Type B pancreatic cell (in vitro differentiated cells): ENCODE measurements at places on chromosomes 3 and 15. TPM values are rescaled to one million over a fixed set of nuclear protein-coding genes. Genes with fewer than 3 reads are reported as not detected.

SPTBN5 gene
- total RNA-seq = 3.1 and 4.2 TPM in 2 replicates

DNA sequence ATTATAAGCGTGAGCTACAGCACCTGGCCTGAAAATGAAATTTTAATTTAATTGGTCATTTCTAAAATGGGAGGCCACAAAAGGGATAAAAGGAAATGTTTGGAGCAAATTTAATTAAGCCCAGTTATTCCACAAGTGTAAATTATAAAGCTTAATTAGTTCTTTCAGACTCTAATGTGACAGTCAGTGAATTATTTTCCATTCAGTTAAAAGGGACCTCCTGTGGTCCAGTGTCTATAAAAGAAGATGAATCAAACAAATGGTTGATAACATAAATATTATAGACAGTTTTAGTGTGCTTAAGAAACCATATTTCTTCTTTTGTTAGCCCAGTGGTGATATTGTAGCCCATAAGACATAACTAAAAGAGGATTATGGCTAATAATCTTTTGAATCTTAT is 66.4 kb downstream of the CNOT10 start:
- no peak for DNase-seq

GRAMD1C gene
- 7.3 TPM in 2 replicates for total RNA-seq

DNA sequence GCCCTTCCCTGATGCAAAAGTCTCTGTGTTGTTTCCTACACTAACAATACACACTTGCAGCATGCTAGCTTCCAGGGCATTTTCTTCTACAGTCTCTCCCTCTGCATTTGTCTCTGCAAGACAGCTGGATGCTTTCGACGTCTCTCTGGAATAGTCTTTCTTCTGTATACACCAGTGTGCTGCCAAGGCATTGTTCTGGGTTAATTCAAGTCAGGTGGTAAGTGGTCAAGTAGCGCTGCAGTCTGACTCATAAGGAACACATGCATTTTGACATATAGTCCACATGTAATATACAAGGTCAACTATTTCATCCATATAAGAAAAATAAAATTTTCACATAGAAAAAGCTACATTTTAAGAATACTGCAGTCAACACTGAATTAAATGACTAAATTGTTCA is 92.7 kb downstream of the MYLK start:
- no peak for DNase-seq

DNA sequence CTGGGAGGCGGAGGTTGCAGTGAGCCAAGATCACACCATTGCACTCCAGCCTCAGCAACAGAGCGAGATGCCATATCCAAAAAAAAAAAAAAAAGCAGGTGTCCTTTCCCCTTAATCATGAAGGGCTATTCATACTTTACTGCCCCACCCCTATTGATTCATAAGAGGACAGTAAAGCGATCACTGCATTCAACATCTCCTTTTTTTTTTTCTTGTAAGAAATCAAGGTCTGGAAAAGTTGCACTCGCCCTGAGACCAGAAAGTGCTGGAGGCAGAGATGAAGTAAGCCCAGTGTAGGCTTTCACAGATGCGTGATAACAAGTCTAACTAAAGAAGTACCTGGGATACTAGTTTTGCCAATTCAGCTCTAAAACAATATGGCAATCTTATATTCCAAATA is 24.2 kb downstream of the B3GNT5 start:
- no peak for DNase-seq

- DNase-seq = no peak
Observed at GRCh38 chr15:56699743-56700142, 33.6 kb downstream of the ZNF280D start.

SPINK8 gene
- 1.5 TPM in 1 of 2 replicates, not detected in the other for total RNA-seq

- DNase-seq = no peak
Observed at GRCh38 chr3:114333180-114333922, 39.5 kb downstream of the TIGIT start.

PARP14 gene
- total RNA-seq = 20.7 and 27.1 TPM in 2 replicates

ROBO1 gene
- total RNA-seq = 60.2 and 182 TPM in 2 replicates

CCDC39 gene
- total RNA-seq = 0.41 TPM in 1 of 2 replicates, not detected in the other

CERS3 gene
- total RNA-seq = 4.6 and 11.2 TPM in 2 replicates

DNA sequence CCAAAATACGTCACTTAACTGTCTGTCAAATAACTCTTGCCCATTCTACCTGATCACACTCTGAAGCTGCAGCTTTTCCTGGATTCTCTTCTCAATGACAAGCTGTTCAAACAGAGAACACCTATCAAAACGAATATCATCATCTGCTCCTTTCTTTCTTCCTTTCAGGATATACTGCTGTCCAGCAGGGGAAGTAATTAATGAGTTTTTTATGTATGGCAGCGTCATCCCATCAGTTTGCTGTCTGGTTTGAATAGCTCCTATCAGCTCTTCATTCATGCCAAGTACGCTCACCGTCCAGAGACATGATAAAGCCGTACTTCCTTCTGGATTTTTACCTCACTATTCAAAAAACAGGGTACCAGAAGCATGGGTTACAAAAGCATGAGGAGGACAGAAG is at the start of gene CHRM5:
Gene CHRM5 (plus strand): TSS at position 274 of the 400 bp plus-strand sequence. CDS start 94,221 bp downstream, outside the sequence.
- no peak for DNase-seq

- no peak for DNase-seq
Observed at GRCh38 chr15:32750979-32751378, 33.2 kb downstream of the GREM1 start.

DNA sequence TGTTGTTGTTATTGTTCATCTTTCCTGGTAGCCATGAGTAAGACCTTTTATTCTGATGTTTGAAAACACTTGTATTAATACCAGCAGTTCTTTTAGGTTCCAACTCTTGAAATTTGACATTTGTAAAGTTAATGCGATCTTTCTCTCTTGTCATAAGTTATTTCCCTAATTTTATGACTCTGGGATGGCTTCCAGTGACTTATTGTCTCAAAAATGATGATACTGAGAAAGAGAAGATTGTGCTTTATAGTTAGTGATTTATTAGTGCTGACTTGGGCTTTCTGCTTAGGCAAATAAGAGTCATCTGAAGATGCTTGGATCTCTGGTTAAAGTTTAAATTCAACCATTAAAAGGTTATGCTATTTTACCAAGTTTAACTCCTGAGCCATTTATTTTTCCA is 715.2 kb downstream of the GRM7 start:
- no peak for DNase-seq

DNA sequence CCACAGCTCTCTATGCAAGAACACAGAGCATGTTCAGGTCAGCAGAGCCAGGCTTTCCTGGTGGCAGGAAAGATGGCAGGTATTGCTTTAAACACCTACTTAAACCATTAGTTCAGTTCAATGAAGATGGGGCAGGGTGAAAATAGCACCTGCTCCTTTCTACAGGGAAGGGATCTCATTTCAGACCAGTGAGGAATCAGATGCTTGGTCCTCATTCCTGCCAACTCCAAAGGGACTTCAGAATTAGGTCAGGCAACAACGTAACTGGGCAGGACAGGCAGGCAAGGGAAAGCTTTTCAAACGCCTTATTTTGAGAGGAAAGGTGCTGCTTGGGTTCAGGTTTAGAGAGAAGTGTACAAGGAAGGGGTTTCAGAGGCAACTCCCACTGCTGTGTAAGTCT is 12.6 kb upstream of the RPS17 start:
- DNase-seq = no peak

DNA sequence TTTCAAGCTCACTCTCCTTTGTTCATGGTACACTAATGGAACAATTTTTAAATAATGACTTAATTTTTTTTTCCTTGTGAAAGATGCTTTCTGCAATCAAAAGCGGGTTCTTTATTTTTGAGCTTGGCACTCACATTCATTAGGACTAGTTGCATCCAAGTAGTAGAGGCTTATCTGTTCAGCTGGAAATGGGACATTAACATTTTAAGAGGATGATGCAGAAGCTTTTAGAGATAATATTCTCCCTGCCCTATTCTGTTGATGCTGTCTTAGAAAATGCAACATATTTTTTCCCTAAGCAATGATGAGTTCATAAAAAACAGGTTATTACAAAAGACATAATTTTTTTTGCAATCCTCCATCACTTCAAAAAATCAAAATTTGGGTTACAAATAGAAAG is 900.6 kb downstream of the NTRK3 start:
- DNase-seq = no peak

LPCAT4 gene
- 87.5 and 90.6 TPM in 2 replicates for total RNA-seq

FRMD5 gene
- 3.8 and 5.7 TPM in 2 replicates for total RNA-seq

DNA sequence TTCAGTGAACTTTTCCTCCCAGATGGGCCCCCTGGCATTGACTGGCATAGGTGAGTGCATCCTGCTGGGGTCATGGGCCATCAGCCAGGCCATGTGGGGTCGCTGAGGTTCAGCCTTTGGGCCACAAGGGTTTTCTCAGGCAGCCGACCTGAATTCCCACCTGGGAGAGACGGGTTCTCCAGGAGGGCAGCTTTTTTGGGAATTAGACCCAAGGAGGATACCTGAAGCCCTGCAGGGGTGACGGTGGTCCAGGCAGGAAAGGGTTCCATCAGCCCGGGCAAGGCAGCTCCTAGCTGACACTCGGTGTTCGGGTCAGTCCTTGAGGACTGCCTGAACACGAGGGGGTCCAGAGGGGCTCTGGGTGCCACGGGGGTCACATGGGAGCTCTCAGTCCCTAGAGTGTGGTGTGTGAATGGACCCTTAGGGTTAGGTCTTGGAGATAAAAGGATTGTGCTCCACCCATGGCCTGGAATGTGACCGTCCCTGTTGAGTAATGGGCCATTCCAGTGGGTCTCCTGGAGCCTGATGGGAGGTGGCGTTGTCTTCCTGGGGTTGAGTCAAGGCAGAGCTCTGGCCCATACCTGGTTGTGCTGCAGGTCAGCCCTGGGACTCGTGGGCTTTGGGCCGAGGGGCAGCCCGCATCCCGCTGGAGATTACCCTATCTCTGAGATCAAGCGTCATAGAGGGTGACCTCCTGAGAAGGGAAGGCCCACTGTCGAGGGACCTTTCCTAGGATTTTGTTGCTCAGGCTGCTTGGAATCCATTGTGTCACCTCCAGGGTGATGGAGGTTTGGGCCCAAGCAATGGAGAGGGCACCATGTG is 192.8 kb downstream of the UBE3A start:
- DNase-seq = peak; percentile 51

ARNT2 gene
- 14.3 and 22.4 TPM in 2 replicates for total RNA-seq

P2RY12 gene
- total RNA-seq = not detected in 2 replicates

SPESP1 gene
- total RNA-seq = not detected in 2 replicates

ROBO2 gene
- 8.4 and 22.7 TPM in 2 replicates for total RNA-seq

DNA sequence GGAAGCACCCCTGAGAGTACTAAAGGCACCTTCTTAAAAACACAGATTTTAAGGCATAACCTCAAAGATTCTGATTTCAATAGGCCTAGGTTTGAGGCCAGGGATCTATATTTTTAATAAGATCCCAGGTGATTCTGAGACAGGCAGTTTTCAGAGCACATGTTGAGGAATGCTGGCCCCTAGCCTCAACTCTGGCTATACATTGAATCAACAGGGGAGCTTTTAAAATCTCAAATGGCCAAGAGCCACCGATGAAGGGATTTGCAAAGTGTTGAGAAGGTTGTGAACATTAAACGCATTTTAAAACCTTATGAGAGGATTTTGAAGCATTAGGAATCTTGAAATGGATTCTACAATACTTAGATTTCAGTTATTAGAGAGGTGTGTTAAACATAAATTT is 268.8 kb upstream of the ARHGEF26 start:
- no peak for DNase-seq

GRCh38 chr3:197748597-197749314 is 927 bp upstream of the FYTTD1 start:
- no peak for DNase-seq

ECE2 gene
- not detected in 2 replicates for total RNA-seq

DNA sequence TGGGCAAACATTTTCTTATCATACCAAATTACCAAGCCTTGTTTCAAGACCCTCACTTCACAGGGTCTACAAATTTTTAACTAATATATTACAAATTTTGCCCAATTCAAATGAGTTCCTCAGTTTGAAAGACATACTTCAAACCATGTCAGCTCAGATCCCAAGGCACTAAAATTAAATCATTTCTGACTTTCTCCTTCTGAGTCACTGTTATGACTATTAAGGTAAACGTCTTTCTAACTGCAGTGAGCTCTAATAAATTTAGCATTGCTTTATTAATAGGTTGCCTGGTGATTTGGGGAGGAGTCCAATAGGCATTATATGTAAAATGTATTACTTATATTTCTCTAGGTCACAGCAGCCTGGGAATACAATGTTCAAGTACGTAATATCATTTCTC is 158.2 kb upstream of the ARHGEF26 start:
- DNase-seq = no peak

GRCh38 chr3:136255672-136256406 is 5.7 kb downstream of the PCCB start:
- no peak for DNase-seq

- DNase-seq = no peak
Observed at GRCh38 chr3:36944641-36945270, at the start of gene TRANK1. TRANK1 (minus strand) TSS chr3:36945054; CDS start chr3:36944809, 245 bp downstream.
